Cerebellum (tissue), 4 donors: ENCODE measurements at places on chromosomes 3 and 15.

DNA sequence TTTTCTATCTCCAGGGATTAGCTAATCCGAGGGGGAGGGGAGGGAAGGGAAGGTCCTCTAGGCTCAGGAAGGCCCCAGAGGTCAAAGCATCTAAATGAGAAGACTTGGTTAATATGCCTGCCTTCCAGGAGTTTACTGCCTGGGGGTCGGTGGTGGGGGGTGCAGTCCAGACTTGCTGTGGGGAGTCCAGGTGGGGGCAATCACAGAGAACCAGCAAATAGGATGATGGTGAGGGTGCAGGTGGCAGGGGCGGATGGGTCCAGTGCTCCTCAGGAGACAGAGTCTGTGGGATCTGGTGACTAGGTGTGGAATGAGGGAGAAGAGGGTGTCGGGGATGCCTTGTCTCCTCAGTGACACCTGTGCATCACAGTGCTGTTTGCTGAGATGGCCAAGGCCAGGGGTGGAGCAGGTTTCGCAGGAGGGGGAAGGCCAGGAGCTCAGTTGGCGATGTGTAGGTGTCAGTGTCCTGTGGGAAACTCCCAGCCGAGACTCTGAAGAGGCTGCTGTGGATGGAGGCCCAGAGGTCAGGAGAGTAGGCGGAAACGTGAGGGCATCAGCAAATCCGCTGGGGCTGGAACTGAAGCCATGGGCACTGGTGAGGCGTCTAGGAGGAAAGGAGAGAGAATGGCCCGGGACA is 8.1 kb downstream of the CFAP100 start:
- no peak for DNase-seq

GRCh38 chr3:194168994-194169393 is 33.0 kb downstream of the HES1 start:
- DNase-seq = no peak

GRCh38 chr3:67215690-67216089 is 217.6 kb downstream of the KBTBD8 start:
- DNase-seq = no peak

GRCh38 chr15:50605462-50605861 is 59.0 kb upstream of the USP50 start:
- DNase-seq = no peak

GRCh38 chr3:63947594-63947993 is 35.4 kb upstream of the SCAANT1 start:
- DNase-seq = no peak

- DNase-seq = no peak
Observed at GRCh38 chr15:25708391-25708790, 154.7 kb downstream of the ATP10A start.

- peak; percentile 63 for DNase-seq
Observed at GRCh38 chr3:94115482-94115881, 52.6 kb downstream of the NSUN3 start.

DNA sequence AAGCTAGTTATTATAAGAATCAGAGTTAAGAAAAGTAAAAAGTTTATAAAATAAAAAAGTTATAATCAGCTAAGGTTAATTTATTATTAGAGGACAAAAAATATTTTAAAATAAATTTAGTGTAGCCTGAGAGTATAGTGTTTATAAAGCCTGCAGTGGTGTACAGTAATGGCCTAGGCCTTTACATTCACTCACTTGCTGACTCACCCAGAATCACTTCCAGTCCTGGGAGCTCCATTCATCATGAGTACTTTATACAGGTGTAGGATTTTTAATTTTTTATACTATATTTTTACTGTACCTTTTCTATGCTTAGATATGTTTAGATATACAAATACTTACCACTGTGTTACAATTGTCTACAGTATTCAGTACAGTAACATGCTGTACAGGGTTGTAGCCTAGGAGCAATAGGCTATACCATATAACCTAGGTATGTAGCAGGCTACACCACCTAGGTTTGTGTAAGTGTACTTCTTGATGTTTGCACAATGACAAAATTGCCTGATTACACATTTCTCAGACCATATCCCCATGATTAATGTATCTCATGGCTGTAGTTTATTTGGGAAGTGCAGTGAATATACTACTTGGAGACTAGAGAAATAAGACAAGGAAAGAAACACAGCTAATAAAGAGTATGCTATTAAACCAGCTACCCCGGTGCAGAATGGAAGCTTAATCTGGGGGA is 101.9 kb upstream of the GALNT15 start:
- DNase-seq = no peak

GRCh38 chr15:78914027-78914764 is 30.6 kb downstream of the CTSH start:
- DNase-seq = peak; percentile 52

DNA sequence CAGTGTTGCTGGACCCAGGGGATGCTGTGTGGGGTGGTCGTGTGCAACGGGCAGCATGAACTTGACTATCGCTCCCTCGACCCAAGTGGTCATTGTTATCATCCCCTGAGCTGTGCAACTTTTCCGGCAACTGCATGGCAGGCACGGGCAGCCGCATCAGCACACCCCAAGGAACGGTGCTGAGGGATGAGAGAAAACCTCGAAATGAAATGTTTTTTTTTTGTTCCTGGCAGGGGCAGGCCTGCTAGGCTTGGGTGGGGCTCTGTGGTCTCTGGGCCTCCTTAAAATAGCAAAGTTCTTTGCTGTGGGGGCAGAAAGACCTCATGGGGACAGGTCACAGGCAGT is 51.4 kb downstream of the CORO2B start:
- no peak for DNase-seq

DNA sequence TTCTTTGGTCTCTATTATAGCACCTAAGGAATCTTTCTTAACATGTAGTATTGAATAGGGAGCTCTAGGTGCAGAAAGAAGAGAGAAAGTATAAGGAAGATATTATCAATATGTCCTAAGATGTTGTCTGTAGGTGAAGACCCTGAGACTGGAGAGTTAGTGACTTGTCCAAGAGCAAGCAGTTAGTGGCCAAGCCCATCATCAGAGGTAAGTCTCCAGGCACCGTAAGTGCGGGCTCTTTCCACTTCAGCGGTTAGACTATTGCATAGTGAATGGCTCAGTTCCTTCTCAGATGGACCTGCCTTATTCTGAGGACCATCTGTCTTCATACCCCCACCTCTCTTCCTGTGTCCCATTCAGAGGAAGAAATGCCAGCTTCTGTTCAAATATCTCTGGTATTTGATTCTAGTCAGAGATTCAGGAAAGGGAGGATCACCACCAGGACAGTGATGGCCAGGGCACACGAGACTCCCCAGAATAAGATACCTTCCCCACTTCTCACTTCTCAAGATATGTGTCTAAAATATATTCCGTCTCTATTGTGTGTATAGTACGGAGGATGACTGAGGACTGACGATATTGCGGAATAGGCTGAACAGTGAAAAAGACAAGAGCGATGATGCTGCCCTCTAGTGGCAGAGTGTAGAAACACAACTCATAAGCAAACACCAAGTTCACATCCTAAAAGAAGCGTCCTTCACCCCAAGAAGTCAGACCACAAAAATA is 19.1 kb upstream of the ADGRG7 start:
- DNase-seq = peak; percentile 65

DNA sequence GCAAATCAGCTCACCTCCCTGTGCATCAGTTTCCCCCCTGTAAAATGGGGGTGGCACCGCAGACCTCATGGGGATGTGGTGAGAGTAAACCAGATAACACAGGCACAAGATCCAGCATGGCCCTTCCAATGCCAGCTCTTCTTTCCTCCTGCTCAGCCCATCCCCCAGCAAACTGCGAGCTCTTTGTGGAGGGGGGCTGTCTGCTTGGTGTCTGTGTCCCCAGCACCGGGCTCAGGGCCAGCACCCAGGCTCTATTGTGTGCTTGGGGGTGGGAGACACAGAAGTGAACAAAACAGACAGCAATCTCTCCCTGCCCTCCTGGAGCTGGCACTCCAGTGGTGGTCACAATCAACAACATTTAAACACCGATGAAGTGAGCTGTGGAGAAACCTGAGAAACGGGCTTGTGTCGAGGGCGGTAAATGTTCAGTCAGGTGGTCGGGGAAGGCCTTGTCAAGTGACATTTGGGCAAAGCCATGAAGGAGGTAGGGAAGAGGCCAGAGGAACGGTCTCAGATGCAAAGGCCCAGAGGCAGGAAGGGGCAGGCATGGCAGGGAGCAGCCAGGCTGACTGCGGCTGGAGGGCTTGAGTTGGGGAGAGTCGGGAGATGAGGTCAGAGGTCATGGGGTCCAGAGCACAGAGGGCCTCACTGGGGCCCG is 28.4 kb downstream of the GRIP2 start:
- DNase-seq = no peak

DNA sequence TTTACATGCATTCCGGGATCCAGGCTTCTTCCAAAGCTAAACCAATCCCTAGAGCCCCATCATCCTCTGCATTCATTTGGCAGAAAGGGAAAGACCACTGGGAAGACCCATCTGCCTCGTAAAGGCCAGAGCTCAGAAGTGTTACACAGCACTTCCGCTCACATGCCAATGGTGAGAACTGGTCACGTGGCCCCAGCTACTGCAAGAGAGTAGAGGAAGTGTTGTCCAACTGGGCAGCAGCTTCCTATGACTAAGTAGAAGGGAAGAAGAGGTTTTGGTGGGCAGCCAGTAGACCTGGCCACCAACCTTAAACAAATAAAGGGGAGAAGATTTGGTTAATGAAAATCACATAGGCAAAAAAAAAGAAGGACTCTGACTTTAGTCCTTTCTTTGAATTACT is 74.4 kb upstream of the PPP2R3A start:
- DNase-seq = no peak

GRCh38 chr3:167867981-167868380 is 132.5 kb downstream of the SERPINI1 start:
- DNase-seq = no peak

GRCh38 chr3:74436184-74436583 is 178.3 kb downstream of the CNTN3 start:
- DNase-seq = no peak

DNA sequence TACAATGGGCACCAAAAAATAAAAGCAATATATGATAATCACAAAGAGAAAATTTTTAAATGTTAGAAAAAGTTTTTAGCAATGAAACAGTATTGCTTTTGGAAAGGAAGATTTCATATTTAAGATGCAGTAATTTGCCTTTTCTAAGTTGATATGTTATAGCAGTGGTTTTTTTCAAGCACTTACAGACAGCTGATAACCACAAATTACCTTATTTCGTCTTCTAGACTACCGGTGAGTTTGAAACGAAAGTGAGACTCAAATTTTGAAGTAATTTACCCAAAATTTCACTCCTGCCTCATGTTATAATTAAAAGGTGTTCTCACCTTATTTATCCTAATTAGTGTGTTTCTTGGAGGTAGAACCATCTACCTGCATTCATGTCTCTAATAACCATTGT is 207.8 kb downstream of the MCTP2 start:
- DNase-seq = no peak

DNA sequence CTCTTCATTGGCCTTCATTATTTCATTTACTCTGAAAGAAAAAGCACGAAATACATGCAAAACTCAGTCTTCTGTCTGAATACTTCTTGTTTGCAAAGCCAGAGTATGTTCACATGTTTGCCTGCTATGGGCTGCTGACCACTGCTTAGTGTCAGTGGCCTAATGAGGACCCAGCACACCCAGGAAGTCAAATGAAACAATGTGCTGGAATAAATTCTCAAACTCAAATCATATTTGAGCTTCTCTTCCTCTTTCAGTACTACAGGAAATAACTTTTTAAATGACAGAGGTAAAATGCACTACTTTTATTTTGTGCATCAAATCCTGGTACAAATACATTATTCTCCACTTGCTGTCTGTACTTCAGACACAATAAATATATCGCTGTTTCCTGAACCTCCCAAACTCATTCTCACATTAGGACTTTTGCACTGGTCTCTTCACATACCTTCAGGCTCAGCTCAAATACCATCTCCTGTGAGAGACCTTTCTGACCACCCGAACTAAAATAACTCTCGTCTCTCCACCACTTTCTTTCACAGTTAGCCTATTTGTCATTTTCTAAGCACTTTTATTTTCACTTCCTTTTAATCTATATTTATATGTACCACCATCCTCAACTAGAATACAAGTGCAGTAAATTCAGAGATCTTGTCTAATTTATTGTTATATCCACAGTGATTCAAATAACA is 176.8 kb downstream of the TUSC7 start:
- no peak for DNase-seq

GRCh38 chr3:133050891-133051290 is 12.7 kb downstream of the TMEM108 start:
- DNase-seq = no peak

GRCh38 chr3:29949131-29949530 is 657.3 kb upstream of the TGFBR2 start:
- DNase-seq = no peak

GRCh38 chr3:53166781-53167291 is 5.8 kb downstream of the PRKCD start:
- DNase-seq = peak; percentile 41

DNA sequence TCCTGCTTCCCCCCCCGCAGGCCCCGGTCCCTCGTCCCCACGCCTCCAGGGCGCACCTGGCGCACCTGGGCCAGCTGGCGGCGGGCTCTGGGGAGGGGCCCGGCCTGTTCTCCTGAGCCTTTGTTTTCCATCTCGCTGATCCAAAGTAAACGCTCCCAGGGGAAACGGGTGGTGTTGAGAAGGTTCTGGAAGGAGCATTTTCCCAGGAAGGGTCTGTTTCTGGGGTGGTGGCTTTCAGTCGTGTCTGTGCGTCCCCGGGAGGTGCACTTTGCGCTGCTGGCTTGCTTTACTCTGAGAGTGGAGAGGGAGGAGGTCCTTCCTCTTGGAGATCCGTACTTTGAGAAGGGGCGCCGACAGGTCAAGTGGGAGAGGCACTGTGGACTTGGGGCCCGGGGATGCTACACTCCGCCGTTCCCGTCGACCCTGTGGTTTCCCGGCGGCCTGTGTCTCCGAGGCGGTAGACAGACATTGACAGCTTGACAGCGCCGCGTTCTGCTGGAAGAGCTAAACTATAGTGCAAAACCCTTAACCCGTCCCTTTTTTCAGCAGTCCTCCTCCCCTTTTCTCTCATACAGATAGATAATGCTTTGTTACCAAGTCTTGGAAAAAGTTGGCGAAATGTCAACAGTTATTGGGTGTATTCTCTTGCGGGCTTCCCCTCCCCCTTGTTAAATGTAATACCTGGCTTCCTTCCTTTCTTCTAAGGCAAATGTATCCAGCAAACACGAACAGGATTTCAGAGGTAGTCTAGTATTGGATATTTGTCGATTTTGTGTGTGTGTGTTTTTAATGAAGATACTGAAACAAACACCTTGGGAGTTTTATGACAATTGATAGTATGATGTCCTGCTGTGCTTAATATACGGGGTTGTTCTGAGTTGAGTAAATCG is 6.5 kb downstream of the TPM1 start:
- DNase-seq = peak; percentile 63

GRCh38 chr15:63079947-63080626 is 37.5 kb downstream of the TPM1 start:
- DNase-seq = no peak

GRCh38 chr3:98504539-98504938 is 7.1 kb downstream of the OR5K2 start:
- DNase-seq = no peak
